ENCODE measurements at places on chromosomes 11 and 22.

DNA sequence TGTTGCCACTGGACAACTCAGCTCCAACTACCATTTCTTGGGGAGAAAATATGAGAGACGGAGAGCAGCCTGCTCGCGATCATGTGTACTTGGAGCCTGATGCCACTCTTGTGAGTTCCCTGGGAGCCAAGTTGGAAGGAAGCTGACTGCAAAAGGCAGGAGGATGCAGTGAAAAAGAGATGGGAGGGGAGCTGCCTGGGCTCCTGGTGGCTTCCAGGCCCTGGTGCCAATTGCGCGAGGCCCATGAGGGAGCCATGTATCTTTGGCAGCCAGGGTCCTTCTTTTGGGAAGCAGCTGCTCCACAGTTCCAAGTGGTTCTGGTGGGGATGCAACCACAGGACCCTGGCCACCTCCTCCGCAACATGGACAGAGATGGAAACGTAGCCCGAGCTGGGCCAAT lies 11.1 kb downstream of the C11orf91 start:
- no peak for DNase-seq

- DNase-seq: no peak
Measured at GRCh38 chr11:73291781-73292524, 16.1 kb upstream of the ARHGEF17 start.

DNA sequence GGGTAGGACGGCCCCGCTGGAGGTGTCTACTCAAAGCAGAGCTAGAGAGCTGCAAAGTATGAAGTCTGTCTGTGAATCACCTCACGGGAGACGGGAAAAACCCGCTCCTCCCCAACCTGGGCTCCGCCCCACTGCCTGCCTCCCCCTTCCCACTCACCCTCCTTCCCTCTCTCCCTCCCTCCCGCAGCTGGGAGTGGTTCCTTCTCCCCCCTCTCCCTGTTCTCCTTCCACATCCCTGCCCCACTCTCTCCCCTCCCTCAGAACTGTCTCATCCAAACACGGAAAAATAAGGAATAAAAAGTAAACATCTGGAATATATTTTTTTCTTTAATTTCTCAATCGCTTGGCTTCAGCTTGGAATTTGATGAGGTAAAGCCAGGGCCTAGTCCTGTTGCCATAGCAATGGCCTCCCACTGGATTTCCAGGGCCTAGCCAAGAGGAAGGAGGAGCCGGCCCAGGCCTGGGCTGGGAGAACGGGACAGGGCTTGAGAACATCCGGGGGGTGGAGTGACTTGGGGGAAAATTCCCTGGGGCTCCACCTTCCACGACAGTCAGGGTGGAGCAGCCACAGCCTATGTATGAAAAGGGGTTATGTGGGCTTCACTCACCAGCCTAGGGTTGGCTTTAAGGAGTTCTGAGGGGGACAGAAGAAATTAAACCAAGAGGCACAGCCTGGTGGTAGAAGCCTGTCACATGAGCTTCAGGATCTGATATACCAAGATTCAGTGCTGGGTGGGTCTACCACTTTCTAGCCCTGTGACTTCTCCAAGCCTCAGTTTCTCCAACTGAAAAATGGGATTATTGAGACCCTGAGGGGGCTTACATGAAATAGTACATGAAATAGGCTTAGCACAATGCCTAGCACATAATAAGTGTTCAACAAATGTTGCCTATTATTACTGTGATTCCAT lies 2.2 kb downstream of the TNKS1BP1 start:
- DNase-seq: no peak

GRCh38 chr11:132605825-132606570 lies 926.3 kb downstream of the OPCML start:
- DNase-seq: no peak

GRCh38 chr11:47359162-47359561 lies 6.7 kb upstream of the MYBPC3 start:
- DNase-seq: no peak

DNA sequence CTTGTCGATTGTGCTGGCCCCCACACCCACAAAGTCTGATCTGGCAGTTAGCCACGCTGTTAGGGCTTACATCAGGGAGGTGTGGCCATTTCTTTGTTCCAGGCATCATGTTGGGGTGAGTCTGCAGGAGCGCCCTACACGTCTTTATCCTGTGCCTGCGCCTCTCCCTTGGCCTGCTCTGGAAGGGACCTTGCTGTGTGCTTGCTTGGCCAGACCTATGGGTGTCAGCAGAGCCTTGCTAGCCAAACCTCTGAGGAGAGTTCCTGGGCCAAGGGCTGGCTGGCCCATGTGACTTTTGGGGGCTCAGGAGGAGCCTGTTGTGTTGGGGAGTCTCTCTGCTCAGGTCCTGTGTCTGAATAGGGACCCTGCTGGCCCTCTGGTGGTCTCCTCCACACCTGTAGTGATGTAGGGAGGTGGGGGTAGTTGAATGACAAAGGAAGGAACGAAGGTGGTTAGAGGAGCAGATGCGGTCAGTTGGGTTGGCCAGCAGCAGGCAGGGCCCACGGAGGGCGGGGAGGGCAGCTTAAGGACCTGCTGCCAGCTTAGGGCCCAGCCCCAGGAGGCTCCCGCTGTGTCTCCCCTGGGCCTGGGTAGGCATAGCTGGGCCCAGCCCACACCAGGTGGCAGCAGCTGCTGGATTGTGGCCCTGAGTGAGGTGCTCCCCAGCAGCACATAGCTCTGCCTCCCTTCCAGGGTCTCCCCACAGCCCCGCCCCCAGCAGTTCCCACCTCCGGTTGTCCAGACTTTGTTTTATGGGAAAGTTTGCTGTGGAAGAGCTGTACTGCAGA lies 7.9 kb downstream of the PPIL2 start:
- DNase-seq: no peak

DNA sequence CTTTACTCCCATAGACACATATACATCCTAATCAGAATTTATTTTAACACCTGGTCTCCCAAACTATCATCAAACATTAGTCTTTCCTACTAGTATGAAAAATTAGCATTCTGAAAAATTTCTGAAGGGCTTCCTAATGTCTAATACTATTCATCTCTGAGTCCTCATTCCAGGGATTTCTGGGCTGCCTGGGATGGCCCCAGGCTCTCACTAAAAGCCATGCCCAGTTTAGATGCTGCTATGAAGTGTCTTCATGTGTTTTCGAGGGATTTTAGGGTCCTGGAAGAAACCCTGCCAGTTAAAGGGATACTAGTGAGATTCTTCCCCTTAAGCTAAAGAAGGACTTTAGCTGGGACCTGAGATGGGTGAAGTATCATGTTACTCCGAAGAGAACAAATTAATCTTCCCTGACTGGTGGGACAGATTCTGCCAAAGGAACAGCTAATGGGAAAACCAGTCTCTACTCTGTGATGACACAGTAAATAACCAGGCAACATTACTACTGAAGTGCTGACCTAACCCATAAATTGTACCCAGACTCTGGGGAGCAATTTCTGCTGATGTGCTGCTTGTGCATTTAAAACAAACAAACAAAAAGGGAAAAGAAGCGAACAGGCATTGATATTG lies 342.6 kb downstream of the SOX6 start:
- DNase-seq: no peak

GRCh38 chr11:7579361-7579791 lies 65.6 kb downstream of the PPFIBP2 start:
- no peak for DNase-seq

DNA sequence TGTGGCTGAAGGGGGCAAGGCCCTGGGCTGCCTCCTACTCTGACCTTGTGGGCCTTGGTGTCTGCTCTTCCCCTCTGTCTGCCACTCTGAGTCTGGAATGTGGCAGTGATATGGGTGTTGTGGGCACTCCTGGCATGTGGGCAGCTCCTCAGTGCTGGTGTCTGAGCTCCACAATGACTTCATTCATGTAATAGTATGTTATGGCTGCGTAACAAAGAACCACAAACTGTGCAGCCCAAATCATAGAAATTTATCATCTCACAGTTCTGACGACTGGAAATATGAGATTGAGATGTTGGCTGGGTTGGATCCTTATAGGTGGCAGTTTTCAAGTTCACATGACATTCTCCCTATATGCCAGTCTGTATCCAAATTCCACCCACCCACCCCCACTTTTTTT lies 59.1 kb downstream of the BCR start:
- DNase-seq: no peak

DNA sequence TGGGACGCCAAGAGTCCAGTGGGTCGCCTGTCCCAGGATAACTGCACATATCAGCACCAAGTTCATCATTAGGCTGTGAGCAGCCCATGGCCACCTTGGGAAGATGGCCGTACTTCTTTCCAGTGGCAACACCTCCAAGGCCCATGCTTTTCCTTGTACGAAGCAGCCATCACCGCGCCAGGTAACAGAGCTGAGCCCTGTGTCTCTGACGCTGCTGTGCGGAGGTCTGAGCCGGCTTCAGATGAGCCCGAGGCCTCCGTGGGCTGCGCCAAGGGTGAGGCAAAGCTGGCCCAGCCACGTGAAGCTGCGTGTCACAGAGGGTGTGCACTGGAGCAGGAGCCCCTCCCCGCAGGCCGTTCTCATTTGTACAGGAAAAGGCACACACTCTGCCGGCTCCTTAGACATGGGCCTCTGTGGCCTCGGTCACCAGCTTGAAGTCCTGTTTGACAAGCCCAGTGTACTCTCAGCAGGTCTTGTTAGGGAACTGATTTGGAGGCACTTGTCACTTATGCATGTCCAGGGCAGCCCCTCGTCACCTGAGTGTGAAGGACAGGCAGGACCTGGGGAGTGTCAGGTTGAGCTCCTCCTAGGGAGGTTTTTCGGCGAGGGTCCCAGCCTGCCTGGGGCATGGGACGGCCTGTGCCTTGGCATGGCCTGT lies 401.5 kb downstream of the TBC1D22A start:
- DNase-seq: no peak

DNA sequence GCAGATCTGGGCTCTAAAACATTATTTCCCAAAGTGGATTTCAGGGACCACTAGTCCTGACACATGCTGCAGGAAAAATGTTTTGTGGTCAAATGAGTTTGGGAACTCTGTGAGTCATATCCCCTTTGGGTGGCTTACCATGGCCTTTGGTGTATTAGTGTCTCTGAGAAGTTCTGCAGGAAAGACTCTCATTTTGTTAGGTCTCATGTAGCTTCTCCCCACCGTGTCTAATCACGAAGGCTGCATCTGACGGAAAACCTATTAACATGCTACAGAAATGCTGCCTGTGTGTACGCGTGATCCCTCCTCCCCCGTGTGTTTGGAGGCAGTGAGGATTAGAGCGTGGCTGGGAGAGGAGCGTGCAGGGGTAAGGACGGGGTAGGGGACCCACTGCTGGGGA lies 191.7 kb downstream of the ST3GAL4 start:
- DNase-seq: no peak

DNA sequence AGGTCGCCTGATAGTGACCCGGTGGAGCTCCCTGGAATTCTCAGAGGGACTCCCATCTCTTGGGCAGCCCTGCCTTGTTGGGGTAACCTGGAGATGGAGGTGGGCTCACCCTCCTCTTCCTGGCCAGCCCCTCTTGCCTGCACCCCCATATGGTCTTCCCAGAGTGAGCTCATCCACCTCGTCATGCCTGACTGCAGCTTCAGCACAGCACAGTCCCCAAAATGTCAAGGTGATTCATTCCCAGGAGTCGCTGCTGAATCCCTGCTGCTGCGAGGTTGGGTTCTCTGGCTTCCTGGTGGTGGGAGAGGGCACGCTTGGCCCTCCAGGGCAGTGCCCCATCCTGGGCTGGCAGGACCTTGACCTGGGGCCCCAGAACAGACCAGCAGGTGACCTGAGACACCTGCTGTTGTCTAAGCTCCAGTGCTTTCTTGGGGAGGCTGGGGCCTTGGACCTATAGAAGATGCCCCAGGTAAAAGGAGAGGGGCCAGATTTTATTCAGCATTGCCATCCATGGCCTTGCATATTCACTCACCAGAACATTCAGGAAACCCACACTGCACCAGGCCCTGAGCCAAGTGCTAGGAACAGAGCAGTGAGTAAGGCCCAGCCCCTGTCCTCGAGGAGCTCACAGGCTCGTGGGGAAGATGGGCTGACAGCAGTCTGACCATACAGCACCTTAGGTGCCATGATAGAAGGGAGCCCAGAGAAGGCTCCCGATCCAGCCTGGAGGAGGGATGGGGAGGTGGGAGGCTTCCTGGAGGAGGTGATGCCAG lies 72.9 kb downstream of the CACNA1I start:
- DNase-seq: no peak

GRCh38 chr11:41289408-41289807 lies 170.0 kb downstream of the LRRC4C start:
- DNase-seq: no peak

GRCh38 chr11:65126624-65127274 lies 4.6 kb downstream of the MRPL49 start:
- DNase-seq: no peak

DNA sequence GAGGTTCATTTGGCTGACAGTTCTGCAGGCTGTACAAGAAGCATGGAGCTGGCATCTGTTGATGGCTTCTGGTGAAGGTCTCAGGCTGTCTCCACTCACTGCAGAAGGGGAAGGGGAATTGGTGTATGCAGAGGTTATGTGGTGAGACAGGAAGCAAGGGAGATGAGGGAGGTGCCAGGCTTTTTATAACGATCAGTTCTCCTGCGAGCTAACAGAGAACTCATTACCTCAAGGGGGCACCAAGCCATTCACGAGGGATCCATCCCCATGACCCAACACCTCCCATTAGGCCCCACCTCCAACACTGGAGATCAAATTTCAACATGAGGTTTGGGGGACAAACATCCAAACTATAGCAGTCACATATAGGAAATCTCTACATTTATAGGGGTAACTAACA lies 38.7 kb upstream of the E2F8 start:
- DNase-seq: no peak

DNA sequence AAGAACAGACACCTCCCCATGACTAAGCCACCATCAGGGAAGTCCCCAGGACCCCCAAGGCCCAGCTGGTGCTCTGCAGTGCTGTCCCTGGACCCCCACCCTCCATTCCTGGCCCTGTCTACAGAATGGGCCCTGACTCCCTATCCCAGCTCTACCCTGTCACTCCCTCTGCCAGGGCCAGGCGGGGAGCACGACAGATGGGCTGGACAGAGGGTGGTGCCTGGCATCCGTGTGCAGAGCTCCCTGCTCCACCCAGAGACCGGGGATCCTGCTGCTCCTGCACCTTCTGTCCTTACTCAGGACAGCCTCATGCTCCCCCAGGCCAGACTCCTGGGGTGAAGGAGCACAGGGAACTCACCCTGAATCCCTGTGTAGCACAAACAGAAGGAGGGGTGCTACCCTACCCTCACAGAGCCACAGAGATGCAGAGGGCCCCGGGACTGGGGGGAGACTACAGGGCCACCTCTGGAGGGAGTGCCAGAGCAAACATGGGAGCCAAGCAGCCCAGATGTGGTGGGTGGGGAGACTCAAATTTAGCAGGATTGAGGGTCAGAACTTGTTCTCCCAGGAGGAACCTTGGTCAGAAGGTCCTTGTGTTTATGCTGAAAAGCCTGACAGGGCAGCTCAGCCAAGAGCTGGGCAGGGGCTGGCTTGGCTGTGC lies 2.0 kb downstream of the ARVCF start:
- DNase-seq: no peak

GRCh38 chr11:71164186-71164585 lies 88.2 kb downstream of the SHANK2 start:
- DNase-seq: no peak

- no peak for DNase-seq
Measured at GRCh38 chr11:77191429-77191822, 63.4 kb downstream of the MYO7A start.

- no peak for DNase-seq
Measured at GRCh38 chr22:22230438-22230837, 14.1 kb upstream of the VPREB1 start.

Measured in stimulated activated CD4-positive, alpha-beta T cell treated with anti-CD3 and anti-CD28 coated beads, Interleukin-12 subunit alpha, Interleukin-12 subunit beta, amount 100 ng/mL, for 48 hours (primary cell).